Mucosa of gallbladder (tissue), 1 donor: ENCODE measurements at places on chromosomes 7 and 10. TPM values are rescaled to one million over a fixed set of nuclear protein-coding genes. Genes with fewer than 3 reads are reported as not detected.
A peak's percentile ranks its signal among the peaks of the same experiment; 100 is the strongest.

- DNase-seq = no peak
These were observed 364.0 kb downstream of the GFRA1 start for GRCh38 chr10:115909037-115909436.

- no peak for DNase-seq
These were observed 71.3 kb downstream of the CDHR3 start for GRCh38 chr7:106034383-106034782.

DNA sequence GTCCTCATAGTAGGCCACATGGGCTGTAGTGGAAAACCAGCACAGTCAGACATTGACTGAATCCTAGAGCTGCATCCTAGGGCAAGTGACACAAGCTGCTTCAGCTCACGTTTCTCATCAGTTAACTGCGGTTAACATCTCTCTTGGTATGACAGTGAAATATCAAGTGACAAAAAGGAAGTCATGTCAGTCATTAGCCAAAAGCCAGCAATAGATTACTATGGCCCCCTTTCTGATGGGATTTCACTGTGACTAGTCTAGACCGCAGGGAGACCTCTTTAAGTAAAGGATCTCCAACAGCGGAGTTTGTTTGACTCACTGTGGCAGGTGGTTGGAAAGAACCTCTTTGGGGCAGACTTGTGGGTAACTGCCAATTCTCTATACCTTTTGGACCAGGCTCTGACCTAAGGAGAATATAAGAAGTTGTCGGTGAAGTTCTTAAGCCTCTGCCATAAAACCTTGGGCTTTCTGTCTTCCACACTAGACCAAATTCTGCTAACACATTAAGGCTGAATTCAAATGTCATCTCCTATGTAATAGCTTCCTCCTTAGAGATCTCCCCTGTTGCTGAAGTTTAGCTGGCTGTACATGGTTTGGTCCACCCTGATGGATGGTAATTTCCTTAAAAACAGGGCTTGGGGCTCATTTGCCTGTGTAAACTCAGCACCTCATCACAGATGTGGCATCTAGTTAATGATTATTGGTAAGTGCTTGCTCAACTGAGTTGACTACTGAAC lies 115.3 kb downstream of the SGMS1 start:
- no peak for DNase-seq

GRCh38 chr7:84624927-84625326 lies 430.3 kb upstream of the SEMA3A start:
- DNase-seq = no peak

GRCh38 chr7:76072243-76073148 lies 24.6 kb downstream of the MDH2 start:
- DNase-seq = no peak

GRCh38 chr10:116629340-116629739 lies 8.6 kb downstream of the PNLIPRP2 start:
- no peak for DNase-seq

DNA sequence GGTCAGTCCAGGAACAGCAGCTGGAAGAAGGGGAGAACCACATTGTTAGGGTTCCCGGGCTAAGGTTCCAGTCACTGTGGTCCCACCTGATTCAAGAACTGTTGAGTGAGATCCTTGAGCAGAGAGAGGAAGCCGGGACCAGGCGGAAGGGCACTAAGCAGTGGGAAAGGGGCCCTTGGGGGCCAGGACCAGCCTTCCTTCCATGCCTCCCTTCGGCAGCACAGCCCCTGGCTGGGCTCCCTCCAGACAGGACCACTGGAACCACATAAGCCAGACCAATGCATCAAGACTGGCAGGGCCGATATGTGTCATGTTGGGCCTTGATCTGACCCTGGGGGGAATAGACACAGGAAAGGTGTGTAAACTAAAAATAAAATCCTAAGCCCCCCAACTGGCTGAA lies 103.9 kb downstream of the STRA8 start:
- DNase-seq = no peak

DNA sequence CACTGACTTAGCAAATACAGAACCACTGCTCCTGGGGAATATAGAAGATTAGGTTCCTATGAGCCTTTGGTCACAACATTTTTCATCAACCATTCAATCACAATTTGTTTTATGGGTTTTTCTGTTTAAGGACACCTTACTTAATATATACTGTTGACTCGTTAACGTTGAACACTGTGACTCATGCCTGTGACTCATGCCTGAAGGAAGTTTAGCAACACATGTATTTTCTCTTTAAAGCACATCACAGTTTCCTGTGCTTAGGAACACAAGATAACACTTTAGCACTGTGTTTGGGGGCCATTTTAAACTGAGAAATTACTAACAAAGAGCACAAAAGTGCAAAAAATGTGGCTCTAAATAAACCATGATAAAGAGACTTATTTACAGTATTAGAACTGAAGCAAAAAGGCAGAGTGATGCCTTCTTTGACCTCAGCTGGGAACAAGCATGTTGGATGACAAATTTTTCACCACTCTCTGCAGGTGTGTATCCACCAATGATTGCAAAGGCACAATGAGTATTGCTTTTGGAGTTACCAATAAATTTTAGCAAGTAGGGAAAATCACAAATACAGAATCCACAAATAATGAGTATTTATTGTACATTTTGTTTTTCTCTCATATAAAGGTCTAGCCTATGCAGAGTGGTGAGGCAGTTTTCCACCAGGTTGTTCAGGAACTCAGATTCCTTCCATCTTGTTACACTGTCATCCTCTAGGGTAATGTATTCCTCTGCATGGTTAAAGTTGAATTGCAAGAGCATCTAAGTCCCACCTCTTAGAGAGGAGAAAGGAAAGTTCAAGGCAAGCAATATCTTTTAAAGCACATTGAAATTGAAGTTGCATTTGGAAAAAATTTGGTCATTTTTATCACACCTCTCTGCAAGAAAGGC lies 7.3 kb downstream of the FGFBP3 start:
- peak; percentile 30 for DNase-seq

DNA sequence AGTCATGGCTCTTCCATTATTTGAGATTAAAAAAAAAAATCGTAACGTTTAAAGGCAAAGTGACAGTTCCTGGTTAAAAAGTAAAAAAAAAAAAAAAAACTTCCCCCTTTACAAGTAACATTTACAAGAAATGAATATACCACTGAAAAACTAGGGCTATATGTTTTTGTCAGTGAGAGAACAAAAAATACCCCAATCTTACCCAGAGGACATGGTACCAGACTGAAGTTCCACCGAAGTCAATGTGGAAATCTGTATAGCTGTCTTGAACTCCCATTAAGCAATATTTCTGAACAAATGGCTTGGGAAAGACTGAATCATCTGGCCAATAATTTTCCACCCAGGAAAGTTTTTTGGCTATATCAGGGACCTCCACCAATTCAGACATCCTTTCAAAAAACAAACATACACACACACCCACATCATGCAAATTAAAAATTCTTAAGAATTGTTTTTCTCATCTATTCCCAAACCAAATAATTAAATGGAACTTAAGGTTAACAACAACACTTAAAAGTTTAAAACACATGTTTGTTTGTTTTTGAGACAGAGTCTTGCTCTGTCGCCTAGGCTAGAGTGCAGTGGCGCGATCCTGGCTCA lies 50.2 kb downstream of the KDM7A start:
- no peak for DNase-seq

DNA sequence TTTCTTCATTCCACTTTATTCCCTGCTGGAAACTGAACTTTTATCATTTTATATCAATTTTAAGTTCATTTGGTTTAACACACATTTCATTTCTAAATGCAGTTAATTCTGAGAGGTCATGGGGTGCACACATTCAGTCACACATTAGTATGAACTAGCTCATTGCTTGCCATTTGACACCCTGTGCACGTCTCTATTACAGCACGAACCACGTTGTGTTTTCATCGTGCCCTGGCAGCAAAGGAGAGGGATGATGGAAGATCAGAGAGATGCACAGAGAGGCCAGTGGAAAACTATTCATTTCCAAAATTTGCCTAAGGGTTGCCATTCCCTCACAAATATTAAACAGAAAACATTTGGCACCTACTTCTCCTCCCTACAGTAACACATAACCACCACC lies 45.4 kb downstream of the CTNNA3 start:
- no peak for DNase-seq

- DNase-seq = no peak
These were observed 55.3 kb downstream of the PPP1R9A start for GRCh38 chr7:94962661-94963060.

- DNase-seq = no peak
These were observed 83.9 kb downstream of the SEPTIN14 start for GRCh38 chr7:55778631-55779030.

CALCR gene
- total RNA-seq = 0.17 TPM

TDRD1 gene
- total RNA-seq = 2.0 TPM

KCNIP2 gene
- total RNA-seq = 2.5 TPM

SLC18A2 gene
- total RNA-seq = 5.7 TPM

SYT15B gene
- total RNA-seq = 0.23 TPM

ACTR3C gene
- 22.4 TPM for total RNA-seq

GPR26 gene
- total RNA-seq = not detected

AKR1C2 gene
- 85.5 TPM for total RNA-seq
